ENCODE measurements at places on chromosomes 4 and X.

GRCh38 chr4:171118091-171118490 is 695.1 kb upstream of the GALNTL6 start:
- no peak for DNase-seq

- no peak for DNase-seq
These were observed 47.1 kb downstream of the TSC22D3 start for GRCh38 chrX:107728371-107729099.

DNA sequence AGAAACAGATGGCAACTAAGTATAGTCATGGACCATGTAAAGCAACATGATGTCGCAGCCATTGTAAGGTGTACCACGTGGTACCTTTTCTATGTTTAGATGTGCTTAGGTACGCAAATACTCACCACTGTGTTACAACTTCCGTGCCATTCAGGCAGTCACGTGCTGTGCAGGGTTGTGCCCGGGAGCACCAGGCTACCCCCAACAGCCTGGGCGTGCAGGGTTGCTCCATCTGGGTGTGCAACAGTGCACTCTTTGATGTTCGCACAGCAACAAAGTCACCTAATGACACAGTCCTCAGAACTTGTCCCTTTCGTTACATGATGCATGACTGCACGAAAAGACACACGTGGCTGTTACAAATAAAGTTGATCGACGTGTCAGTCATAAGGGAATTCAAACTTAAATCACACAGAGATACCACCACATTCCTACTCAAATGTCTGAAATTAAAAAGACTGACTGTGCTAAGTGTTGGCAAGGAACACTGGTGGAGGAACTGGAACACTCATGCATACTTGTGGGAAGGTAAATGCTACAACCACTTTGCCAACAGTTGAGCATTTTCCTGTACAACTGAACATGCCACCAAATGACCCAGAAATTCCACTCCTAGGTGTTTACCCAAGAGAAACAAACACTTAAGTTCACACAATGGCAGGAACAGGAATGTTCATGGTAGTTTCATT is 24.3 kb downstream of the CPLX1 start:
- no peak for DNase-seq

DNA sequence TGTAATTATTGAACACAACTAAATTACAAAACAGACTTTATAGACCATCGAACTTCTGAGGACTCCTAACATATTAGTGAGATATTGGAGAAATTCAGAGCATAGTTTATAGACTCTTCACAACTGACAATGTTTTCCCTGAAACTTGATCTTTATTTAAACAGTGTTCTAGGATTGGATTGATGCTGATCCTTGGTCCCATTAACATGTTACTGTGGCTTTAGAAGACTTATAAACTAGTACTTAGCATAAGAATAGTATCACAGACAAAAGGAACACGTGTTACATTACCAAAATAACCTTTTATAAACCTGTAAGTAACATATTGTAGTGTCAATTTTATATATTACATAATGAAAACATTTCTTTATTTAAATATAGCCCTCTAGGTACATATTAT is 689.6 kb downstream of the CCSER1 start:
- no peak for DNase-seq

DNA sequence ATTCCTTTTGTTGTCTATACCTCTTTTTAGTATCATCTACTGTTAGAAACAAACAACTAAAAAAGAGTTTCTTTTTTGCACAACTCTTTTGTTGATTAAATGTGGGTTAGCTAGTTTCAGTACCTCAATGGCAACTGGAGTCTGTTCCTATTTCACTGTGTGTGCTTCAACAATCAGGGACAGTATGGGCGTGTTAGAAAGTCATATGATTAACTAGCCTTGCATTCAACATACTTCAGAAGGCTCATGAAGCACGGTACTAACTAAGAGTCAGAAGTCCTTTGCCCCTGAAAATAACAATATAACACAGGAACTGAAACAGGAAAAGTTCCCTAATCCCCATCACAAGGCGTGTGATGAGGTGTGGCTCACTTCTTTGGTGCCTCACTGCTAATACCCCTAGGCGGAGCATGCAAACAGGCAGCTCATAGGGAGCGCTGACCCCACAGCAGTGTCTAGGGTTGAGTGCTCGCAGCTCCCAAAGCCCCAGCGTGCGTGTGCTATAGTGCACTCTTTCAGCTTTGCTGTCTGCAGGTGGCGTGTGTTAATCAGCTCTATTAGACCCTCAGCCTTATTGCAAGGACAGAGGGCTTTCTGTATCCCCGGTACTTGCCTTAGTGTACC is 203.1 kb upstream of the NDST3 start:
- DNase-seq, result no peak

- DNase-seq, result no peak
These were observed 91.6 kb upstream of the STX18 start for GRCh38 chr4:4633431-4633830.

DNA sequence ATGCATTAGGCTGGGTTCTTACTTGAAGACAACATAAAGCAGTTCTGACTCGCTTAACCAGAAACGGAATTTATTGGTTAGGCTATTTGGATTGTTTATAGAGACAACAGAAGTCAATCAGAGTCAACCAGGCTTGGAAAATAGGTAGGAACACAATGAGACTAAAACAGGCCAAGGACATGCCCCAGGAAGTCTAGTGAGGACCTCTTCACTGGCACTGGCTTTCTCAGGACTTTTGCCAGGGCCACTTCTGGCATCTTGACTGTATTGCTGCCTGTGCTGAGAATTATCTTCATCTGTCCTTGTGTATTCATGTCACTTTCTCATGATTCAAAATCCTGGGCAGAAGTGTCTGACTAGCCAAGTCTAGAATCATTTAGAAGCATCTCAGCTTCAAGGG is 19.6 kb downstream of the PGAM4 start:
- no peak for DNase-seq

- DNase-seq, result no peak
These were observed 422.2 kb downstream of the SPIN4 start for GRCh38 chrX:62928906-62929305.

GRCh38 chrX:1398431-1399340 is 6.8 kb upstream of the SLC25A6 start:
- DNase-seq, result no peak

DNA sequence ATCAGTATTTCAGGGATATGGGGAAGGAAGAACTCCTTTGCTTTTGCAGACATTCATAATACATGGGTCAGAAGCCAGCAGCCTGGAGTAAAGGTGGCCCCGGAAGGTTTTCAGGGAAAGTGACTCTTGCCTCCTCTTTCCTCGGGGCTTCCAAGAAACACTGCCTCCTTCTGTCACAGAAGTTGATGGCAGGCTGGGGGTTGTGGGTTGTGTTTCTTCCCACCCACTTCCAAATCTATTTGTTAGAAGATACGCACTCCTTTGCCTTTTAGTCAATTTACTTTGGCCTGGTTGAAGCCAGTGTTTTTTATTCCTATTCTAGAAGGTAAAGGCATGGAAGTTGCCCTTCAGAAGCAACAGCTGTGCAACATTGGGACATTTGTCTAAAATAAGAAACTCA is 19.7 kb downstream of the KIT start:
- DNase-seq, result no peak

GRCh38 chr4:56077676-56078075 is 128.9 kb downstream of the CEP135 start:
- DNase-seq, result no peak

DNA sequence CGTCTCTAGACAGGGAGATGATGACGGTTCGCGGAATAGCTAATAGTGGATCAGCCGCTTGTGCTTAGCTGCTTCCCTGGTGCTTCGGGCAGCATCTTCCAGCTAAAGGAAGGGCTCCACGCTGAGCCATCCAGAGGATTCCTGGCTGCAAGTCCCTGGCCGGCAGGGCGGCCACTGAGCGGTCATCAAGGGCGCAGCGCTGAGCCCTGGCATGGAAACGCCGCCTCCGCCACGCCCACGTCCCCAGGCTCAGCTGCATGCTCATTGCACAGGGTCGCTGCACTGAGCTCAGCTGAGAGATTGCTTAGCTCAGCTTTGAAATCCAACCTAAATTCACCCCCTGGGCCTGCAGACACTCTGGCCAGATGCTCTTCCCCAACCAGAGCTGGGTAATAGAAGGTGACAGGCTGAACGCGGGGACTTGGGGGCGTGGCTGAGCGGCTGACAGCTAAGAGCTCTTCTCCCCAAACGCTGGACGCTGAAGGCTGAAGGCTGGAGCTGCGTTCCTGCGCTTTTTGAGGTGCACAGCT is 118.2 kb upstream of the KIT start:
- DNase-seq, result no peak

GRCh38 chr4:107931775-107932321 is 499 bp downstream of the CYP2U1 start:
- DNase-seq, result no peak

DNA sequence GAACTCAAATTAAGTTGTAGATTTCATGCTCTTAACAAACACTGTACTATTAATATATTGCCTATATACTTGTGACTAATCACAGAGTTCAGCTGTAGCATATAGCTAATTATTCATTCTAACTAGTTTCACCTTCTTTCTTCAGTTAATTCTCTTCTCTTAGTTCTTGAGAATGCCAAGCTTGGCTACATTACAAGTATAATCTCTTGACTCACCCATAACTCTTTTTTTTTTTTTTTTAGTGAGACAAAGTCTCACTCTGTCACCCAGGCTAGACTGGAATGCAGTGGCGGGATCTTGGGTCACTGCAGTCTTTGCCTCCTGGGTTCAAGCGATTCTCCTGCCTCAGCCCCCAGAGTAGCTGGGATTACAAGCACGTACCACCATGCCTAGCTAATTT is 5.4 kb downstream of the KLHL5 start:
- no peak for DNase-seq

DNA sequence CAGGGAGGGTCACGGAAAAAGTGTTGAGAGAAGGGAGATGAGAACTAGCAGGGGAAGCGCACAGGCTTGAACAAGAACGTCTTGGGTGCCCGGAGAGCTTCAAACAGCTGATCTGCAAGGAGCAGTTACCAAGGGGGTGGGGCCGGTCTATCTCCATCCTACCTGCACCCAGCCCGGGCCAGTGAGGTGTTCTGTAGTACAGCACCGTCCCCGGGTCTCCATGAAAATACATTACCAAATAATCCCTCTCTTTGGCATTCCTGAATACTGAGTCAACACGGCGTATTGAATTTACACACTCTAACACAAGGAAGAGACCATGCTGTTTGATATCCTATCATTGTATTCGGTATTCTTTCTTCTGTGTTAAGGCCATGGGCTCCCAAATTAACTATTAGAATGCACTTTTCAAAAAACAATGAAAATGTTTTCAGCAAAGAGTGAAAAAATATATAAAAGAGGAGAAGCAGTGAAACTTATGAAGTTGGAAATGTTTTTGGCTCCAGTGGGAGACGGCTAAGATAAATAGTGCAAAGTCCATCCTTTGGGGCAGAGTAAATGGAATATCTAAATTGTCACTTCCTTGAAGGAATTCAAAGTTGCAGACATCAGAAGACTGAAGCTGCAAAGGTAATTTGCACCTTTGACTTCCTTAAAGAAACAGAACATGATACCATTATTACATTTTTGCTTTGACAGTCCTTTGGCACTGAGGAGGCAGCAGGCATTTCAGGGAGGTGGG is 90.3 kb downstream of the DHRSX start:
- DNase-seq, result no peak

DNA sequence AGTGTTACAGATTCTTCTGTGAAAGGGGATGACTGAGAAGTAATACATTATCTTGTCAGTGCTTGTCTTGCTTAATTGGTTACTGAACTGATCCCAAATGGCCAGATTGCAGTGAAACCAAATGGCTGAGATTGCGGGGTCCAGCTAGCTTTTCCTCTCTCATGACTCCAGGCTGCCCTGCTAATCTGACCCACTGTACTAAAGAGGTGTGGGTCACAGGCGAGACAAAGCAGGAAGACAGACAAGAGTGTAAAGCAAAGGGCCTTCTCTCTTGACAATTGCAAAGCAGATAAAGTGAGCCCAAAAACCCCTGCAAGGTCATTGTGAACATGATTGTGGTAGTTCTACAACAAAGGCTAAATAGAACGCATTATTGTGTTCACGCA is 2.1 kb downstream of the TMEM150C start:
- DNase-seq, result no peak

- DNase-seq, result no peak
These were observed 273.0 kb downstream of the PPP3CA start for GRCh38 chr4:101074326-101074725.

- DNase-seq, result no peak
These were observed 130.2 kb upstream of the MID1 start for GRCh38 chrX:10750581-10750980.

- no peak for DNase-seq
These were observed 5.6 kb downstream of the CYSLTR1 start for GRCh38 chrX:78321809-78322208.

DNA sequence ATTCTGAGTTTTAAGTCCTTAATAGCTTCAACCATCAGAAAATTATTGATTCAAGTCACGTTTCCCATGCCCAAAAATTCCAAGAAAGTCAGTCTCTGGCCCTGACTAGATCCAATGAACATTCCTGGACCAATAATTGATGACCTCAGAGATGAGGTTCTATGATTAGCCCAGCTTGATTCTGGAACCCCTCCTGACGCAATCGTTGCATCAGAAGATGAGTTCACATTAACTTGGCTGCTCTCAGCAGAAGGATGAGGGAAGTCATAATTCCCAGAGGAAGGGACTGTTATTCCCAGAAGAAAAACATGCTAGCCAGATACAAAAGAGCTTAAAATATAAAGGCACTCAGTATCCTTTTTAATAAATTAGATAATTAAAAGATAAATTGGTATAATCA is 34.3 kb upstream of the CPEB2 start:
- DNase-seq, result no peak

GRCh38 chr4:22413471-22413870 is 102.4 kb downstream of the ADGRA3 start:
- no peak for DNase-seq

GRCh38 chr4:15318621-15319348 is 109.0 kb upstream of the C1QTNF7 start:
- no peak for DNase-seq

GRCh38 chr4:152935631-152936445 is at the start of gene FHDC1:
Gene FHDC1 (plus strand): TSS chr4:152936323. CDS start chr4:152943058, 6,735 bp downstream.
- no peak for DNase-seq

GRCh38 chr4:126364311-126364911 is 1049.7 kb downstream of the FAT4 start:
- DNase-seq, result no peak

GRCh38 chrX:136255541-136255940 is 4.3 kb upstream of the MAP7D3 start:
- no peak for DNase-seq

- DNase-seq, result no peak
These were observed 100.8 kb downstream of the ARSJ start for GRCh38 chr4:113878668-113879067.

- no peak for DNase-seq
These were observed 26.3 kb downstream of the DCLK2 start for GRCh38 chr4:150104404-150105027.

GRCh38 chr4:7858498-7858897 is 81.2 kb downstream of the AFAP1 start:
- DNase-seq, result no peak

- DNase-seq, result no peak
These were observed 5.2 kb upstream of the PPP2R3B start for GRCh38 chrX:391717-392574.
